ENCODE measurements at places on chromosomes 7 and 10.

GRCh38 chr7:124171068-124171467, 138.2 kb upstream of the TMEM229A start:
- peak; percentile 9 for DNase-seq

GRCh38 chr10:62761115-62761514, 43.4 kb upstream of the ADO start:
- DNase-seq: peak; percentile 16

- DNase-seq: peak; percentile 93
Observed at GRCh38 chr7:101630591-101630990, 1.5 kb upstream of the MYL10 start.

- no peak for DNase-seq
Observed at GRCh38 chr10:106874604-106874889, 290.0 kb downstream of the SORCS1 start.

- no peak for DNase-seq
Observed at GRCh38 chr10:4945766-4946717, 17.2 kb upstream of the AKR1C1 start.

DNA sequence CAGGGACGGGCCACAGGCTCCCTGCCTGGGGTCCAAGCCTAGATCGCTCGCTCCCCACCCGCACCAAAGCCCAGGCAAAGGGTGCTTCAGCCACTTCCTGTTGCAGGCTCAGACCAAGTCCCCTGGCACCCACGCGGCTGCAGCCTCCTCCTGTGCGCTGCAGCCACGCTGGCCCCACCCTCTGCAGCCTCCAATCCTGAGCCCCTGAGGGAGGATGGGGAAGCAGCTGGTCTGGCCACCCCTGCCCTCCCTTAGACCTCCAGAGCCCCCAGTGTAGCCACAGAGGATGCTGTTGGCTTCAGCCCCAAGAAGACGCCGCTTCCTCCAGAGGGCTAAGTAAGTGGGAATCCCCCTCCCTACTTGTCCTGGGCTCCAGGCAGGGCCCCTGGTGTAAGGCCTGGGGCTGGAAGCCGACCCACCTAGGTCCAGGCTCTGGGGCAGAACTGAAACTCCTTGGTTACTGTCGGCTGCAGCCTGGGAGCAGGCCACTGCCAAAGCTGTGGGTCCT, 9.4 kb downstream of the LIMK1 start:
- DNase-seq: no peak

- no peak for DNase-seq
Observed at GRCh38 chr10:49486738-49487137, 52.2 kb downstream of the ERCC6 start.

- DNase-seq: no peak
Observed at GRCh38 chr7:134098072-134098471, 29.1 kb upstream of the LRGUK start.

DNA sequence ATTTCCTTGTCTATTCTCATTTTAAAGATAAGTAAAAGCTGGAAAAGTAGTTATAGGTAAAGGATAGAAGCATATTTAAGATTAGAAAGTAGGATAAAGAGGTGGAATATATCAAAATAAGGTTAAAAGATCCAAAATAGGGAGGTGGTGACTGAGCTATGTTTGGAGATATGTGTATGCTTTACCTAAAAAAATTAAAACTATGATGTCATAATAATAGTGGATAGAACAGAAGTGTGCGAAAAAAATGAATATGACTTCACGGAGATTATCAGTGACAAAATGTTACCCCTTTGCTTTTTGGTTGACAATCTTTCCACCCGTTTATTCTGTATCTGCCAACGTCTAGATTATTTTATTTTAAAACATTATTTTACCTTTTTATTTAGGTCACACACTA, 33.4 kb upstream of the FERD3L start:
- DNase-seq: no peak

GRCh38 chr7:117630501-117630900, 150.7 kb downstream of the CFTR start:
- no peak for DNase-seq

DNA sequence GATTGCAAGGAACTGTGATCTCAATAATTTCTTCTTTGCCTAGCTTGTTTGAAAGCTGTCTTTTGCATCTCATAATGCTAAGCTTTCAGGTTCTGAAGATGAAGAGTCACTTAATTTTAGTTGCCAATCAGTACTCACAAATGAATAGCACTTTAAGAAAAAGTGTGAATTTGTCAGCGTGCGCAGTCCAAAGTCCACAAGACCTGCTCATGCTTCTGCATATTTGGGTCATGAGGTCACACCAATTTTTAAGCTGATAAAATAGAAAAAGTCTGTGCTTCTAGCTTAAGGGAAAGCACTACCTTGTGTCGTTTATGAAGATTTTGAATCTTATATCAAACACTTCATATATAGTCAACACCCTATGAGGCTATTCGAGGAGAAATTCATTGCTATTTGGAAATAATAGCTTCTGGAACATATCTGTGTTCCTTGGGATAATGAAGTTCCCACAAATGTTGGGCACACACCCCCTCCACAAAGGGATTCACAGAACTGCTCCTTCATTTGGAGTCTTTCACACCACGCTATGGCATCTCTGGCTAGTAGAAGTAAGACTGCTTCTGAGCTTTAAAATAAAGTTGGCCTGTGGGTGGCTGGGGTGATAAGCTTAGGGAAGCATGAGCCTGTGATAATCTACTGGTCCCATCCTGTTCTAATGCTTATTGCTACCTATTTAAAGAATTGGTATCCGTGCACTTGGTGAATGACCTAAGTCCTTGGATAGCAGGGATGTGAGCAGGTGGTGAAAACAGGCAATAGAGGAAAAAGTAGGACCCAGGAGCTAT, 33.3 kb downstream of the A1CF start:
- DNase-seq: no peak

GRCh38 chr7:85030893-85031292, 156.0 kb downstream of the SEMA3D start:
- peak; percentile 80 for DNase-seq

GRCh38 chr7:130922206-130923112, 188.5 kb upstream of the KLF14 start:
- no peak for DNase-seq

DNA sequence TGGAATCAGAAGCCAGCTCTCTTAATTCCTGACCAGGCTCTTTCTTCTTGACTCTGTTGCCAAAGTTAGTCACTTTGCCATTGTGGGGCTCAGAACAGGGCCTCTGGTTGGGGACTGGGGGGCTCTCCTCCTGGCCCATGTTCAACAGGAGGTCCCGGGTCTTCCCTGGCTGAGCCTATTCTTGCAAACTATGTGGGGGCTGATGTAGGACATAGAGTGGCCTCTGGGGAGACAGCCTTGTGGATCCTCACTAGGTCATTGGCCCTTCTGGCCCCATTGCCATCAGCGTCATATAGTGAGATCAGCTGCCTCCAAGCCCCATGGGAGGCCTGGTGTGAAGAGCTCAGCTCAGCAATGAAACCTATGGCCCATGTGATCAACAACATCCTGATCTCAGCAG, 77.6 kb upstream of the LEP start:
- DNase-seq: no peak
